ENCODE measurements at places on chromosomes 12 and 14.

DNA sequence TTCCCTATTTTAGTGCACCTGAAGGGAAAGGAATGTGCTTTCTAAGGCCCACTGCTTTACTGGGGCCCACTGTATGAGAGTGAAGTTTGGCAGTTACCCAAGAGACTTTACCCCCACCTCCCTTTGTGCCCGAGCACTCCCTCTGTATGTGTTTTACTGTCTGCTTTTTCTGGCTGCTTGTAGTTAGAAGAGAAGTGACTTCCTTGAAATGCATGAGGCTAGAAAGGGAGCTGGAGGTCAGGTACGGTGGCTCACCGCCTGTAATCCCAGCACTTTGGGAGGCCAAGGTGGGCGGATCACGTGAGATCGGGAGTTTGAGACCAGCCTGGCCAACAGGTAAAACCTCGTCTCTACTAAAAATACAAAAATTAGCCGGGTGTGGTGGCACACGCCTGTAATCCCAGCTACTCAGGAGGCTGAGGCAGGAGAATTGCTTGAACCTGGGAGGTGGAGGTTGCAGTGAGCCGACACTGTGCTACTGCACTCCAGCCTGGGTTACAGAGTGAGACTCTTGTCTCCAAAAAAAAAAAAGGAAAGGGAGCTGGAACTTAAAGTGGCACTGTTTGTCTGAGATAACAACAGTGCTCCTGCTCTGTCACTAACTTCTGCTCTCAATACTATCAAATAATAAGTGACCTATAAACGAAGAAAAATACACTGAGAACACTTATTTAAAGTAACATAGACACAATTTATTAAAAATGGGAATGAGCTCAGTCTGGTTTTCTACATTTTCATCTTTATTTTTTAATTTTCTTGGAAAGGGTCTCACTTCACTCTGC, 5.8 kb downstream of the TRIP11 start:
- DNase-seq, result no peak

GRCh38 chr14:100586403-100587085, 673 bp downstream of the BEGAIN start:
- no peak for DNase-seq

GRCh38 chr12:85821759-85822158, 14.4 kb downstream of the RASSF9 start:
- DNase-seq, result no peak

GRCh38 chr14:65517635-65518542, 105.4 kb downstream of the FUT8 start:
- no peak for DNase-seq

- no peak for DNase-seq
Observed at GRCh38 chr14:92464156-92464555, 49.4 kb upstream of the RIN3 start.

- no peak for DNase-seq
Observed at GRCh38 chr12:113347892-113348291, 10.5 kb upstream of the PLBD2 start.

DNA sequence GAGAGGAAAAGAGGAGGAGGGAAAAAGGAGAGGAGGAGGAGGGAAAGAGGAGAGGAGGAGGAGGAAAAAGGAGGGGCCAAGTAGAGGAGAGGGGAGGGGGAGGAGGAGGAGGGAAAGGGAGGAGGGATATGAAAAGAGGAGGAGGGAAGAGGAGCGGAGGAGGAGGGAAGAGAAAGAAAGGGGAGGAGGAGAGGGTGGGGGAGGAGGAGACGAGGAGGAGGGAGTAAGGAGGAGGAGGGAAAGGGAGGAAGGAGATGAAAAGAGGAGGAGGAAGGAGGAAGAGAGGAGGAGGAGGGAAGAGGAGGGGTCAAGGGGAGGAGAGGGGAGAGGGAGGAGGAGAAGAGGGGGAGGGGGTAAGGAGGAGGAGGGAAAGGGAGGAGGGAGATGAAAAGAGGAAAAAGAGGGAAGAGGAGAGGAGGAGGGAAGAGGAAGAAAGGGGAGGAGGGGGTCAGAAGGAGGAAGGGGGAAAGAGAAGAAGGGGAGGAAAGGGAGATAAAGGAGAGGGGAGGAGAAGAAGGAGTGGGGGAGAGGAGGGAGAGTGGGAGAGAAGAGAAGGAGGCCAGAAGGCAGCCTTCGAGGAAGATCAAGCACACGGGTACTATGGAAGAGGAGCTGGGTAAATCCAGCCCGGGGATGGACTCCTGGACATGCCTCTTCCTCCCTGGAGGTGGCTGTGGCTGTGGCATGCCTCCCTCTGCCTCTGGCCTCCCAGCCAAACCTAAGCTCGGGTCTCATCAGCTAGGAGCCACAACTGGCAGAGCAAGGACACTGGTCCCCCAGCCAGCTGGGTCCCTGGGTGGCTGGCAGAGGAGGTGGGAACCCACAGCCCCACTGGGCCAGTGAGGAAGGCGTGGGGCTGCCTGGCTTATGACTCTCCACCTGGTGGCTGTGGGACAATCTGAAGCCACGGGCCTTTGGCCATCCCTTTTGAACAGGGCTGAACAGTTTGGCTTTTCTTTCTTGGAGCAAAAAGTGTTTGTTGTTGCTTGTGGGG, 3.0 kb upstream of the CMKLR1 start:
- DNase-seq, result no peak

- DNase-seq, result no peak
Observed at GRCh38 chr12:18992336-18992735, 137.2 kb upstream of the PLEKHA5 start.

GRCh38 chr14:50668826-50669143, 679 bp upstream of the SAV1 start:
- no peak for DNase-seq

DNA sequence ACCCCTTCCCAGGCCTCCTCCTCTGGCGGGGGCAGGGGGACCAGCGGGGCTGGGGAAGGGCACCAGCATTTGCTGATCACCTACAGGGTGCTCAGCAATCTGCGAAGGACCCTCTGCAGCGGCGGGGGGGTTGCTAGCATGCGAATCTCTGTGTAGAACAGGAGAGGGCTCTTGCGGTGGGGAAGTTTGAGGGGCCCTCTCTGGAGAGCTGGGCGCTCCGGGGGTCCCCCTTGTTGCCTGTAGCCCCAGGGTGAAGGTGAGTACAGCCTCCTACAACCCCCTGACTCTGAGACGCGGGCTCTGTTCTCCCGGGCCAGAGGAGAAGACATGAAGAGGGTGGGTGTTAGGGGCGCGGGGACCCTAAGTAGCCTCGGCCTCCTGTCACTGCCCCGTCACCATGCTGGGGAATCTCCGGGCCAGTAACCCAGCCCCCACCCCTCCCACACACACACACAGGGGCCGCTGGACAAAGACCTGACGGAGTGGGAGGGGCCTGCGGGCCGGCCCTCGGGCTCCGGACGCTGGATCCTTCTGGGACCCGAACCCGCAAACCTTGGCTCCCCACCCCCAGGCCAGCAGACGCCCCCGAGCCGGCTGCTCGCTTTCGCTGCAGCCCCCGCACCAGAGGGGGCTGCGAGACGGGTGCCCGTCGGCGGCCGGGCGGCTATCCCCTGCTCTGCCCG, 734 bp downstream of the FIGNL2 start:
- DNase-seq, result no peak

GRCh38 chr12:30814295-30814655, 59.5 kb upstream of the CAPRIN2 start:
- no peak for DNase-seq

GRCh38 chr12:9702255-9702654, 30.6 kb downstream of the CLECL1 start:
- DNase-seq, result no peak

- DNase-seq, result no peak
Observed at GRCh38 chr12:11743423-11744409, 94.2 kb downstream of the ETV6 start.

- DNase-seq, result no peak
Observed at GRCh38 chr14:87492561-87492960, 500.4 kb downstream of the GALC start.

GRCh38 chr12:1691123-1692007, 495 bp downstream of the ADIPOR2 start:
- DNase-seq, result peak; percentile 50

DNA sequence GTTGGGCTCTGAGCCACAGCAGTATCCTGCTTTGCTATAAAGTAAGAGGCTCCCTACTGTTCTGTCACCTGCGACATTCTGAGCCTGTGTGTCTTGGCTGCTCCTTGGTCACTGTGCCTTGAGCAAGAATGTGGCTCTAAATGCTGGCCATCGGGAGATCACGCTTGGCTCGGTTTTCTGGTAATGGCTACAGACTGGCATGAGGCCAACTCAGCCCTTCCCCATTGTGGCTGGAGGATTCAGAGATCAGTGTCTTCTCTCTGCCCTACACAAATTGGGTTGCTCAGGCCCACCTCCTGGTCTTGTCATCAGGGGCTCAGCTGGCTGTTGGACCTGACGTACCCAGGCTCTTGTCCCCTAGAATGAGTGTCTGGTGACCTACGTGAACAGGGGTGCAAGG, 94.5 kb downstream of the PLXNC1 start:
- no peak for DNase-seq

DNA sequence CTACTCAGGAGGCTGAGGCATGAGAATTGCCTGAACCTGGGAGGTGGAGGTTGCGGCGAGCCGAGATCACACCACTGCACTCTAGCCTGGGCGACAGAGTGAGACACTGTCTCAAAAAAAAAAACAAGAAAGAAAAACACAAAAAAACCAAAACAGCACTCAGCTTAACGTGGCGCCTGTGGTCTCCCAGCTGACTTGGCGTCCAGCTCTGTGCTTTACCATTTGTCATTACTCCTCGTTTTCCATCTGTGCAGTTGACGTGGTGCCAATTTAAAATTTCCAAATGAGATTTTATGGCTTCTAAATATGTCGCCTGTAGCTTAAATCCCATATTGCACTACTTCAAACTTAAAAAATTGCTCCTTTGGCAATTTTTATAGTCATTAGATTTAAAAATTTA, 2.0 kb downstream of the MGP start:
- DNase-seq, result no peak

GRCh38 chr12:66188584-66189485, at the start of gene IRAK3:
TSS of gene IRAK3 (plus strand) at chr12:66189214. CDS start at chr12:66189300, 86 bp downstream.
- peak; percentile 82 for DNase-seq
